ENCODE measurements at places on chromosomes 1 and 21. TPM values are rescaled to one million over a fixed set of nuclear protein-coding genes. Genes with fewer than 3 reads are reported as not detected.

The HUNK gene
- 1.7 TPM for total RNA-seq

The CELSR2 gene
- total RNA-seq = 4.6 TPM

The TEX38 gene
- total RNA-seq = not detected

The NUF2 gene
- 30.8 TPM for total RNA-seq

The HMGN1 gene
- 179 TPM for total RNA-seq

The CLEC20A gene
- not detected for total RNA-seq

The GBP7 gene
- not detected for total RNA-seq

The LCE3E gene
- total RNA-seq = not detected

The DNAI4 gene
- total RNA-seq = 0.90 TPM

The TIE1 gene
- total RNA-seq = not detected

The PIAS3 gene
- total RNA-seq = 25.4 TPM

The DMRTA2 gene
- 0.16 TPM for total RNA-seq

The SMCP gene
- not detected for total RNA-seq

The CFAP107 gene
- not detected for total RNA-seq

The ARMH1 gene
- 0.28 TPM for total RNA-seq

The EDARADD gene
- 3.1 TPM for total RNA-seq

The OR2M3 gene
- not detected for total RNA-seq

The UMODL1 gene
- not detected for total RNA-seq

The FNDC10 gene
- total RNA-seq = 5.2 TPM

The LCE1C gene
- total RNA-seq = not detected

The ADAM15 gene
- total RNA-seq = 52.7 TPM

The CYYR1 gene
- total RNA-seq = not detected

The KRTAP23-1 gene
- total RNA-seq = not detected

The ST7L gene
- 11.5 TPM for total RNA-seq

The DEPDC1 gene
- total RNA-seq = 17.3 TPM

The TDRKH gene
- 5.4 TPM for total RNA-seq

The NVL gene
- 23.9 TPM for total RNA-seq
